ENCODE measurements at places on chromosomes 6 and 20. TPM values are rescaled to one million over a fixed set of nuclear protein-coding genes. Genes with fewer than 3 reads are reported as not detected.

Gene C20orf204
- total RNA-seq = 0.88 TPM

Gene TTK
- total RNA-seq = not detected

Gene LHFPL5
- not detected for total RNA-seq

Gene ERVFRD-1
- total RNA-seq = not detected

Gene FERMT1
- total RNA-seq = 1.6 TPM

Gene PRDM13
- not detected for total RNA-seq

DNA sequence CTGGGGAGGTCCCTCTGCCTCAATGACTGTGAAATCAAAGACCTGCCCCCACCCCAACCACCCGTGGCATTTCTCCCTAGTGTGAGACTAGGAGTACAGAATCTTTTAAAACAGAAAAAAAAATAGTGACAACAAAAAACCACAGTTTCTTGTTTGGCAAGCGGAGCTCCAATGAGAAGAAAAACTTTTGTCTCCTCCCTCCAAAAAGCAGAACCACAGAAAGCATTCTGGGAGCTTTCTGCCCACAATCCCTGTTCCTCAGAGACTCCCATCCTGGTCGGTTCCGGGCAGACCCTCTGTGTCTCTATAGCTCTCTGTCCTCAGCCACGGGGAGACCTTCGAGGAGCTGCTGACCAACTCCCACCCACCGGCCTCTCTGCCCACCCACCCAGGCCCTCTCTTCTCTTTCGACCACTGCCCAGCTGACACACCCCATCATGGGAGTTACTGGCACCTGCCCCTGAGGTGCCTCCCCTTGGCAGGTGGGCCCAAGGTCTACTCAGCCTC lies 4.9 kb downstream of the PREX1 start:
- DNase-seq = no peak

DNA sequence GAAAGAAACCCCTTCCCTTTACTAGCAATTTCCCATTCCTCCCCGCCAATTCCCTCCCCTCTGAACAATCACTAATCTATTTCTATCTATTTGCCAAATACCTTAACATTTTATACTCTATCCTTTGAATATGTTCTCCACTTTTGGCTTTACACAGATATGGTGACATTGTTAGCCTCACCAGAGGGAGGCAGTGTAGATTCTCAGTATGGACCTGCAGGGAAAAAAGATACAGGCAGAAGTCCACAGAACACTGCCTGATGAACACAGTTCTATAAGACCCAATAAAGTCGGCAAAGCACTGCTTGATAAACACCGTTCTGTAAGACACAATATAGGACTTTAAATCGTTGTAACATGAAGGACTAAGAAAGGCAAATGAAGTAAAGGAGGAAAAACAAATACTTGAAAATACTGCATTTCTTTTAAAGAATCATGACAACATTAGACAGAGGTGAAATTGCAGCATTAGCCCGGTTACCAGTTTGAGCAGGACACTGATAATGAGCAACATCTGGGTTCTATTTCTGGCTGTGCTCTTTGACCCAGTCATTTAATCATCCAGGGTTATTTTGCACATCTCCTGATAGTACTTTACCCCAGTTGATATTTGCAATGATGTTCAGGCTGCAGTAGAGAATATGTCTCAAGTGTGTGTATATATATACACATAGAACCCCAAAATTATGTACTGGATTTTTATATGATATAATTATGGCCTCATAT lies 296.8 kb downstream of the UTRN start:
- no peak for DNase-seq

DNA sequence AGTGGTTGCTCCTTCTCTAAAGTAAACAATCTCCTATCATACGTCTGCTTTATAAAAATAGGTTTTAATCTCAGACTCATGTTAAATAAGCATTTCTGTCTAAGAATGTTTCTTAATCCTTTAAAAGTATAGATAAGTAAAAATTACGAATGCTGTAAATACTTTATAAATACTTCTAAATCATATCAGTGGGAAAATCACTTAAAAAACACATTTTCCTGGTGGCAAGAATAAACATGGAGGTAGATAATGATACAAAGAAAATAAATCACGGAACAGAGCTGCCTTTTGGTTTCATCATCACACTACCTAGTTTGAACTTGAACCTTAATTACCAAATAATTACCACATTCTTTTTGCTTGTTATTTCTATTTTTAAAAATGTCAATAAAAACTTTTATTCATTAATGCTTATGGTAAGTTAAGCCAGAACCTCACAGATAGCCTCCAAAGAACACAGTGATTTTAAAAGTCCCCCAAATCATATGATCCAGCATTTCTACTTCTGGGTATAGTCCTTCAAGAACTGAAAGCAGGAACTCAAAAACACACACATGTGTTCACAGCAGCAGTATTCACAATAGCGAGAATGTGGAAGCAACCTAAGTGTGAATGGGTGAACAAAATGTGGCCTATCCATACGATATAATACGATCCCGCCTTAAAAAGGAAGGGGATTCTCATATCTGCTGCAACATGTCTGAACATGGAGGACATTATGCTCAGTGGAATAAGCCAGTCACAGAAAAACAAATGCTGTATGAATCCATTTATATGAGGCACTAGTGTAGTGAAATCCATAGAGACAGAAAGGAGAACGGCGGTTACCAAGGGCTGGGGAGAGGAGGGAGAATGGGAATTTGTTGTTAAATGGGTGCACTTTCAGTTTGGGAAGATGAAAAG lies 72.4 kb downstream of the SLC22A23 start:
- DNase-seq = no peak

- no peak for DNase-seq
These were observed 196.4 kb downstream of the PREX1 start for GRCh38 chr20:48631114-48632016.

DNA sequence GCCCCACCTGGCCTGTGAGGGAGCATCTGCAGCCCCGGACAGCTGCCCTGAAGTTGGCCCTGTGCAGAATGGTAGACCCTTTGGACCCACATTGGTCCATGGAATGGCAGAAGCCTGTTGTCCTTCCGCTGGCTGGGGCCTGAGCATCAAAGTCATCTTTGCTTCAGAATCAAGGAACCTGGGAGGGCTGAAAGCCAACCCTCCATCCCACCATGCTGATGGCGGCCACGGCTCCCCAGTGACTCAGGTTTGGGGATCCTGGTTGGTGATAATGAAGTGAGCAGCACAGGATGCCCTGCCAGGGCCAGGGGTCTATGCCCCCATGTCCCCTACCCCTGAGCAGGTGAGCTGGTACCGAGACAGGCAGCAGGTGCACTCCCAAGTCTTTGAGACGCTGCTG lies 52.8 kb downstream of the YTHDF1 start:
- no peak for DNase-seq

DNA sequence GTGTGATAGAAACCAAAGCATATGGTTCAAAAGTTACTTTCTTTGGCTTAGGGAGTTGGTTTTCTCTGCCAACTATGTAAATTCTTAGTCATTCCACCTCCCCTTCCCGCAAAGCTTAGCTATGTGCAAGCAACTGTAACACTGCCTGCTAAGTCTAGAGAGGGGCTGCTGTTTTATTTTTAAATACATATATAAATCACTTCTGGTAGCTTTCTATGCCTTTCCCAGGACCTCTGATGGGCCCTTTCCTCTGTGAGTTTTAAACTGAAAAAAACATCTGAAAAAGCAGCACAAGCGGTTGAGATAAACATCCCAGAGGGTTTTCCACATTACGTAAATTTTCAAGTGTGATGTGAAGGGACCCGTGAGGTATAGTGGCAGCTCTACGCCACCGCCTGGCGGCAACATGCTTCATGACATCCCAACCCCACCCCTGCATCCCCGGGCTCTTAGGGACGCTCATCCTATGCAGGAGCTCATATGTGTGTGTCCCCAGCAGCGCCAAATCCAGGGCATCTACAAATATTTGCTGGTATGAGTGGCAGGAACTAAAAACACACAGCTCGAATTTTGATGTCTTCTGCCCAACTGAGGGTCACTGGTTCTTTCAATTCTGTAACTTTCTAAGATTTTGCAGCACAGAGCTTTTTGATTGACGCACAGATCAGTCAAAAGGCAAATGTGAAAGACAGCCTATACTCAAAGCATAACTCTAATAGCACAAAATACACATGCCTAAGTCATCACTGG lies 12.7 kb downstream of the SAYSD1 start:
- DNase-seq = no peak

DNA sequence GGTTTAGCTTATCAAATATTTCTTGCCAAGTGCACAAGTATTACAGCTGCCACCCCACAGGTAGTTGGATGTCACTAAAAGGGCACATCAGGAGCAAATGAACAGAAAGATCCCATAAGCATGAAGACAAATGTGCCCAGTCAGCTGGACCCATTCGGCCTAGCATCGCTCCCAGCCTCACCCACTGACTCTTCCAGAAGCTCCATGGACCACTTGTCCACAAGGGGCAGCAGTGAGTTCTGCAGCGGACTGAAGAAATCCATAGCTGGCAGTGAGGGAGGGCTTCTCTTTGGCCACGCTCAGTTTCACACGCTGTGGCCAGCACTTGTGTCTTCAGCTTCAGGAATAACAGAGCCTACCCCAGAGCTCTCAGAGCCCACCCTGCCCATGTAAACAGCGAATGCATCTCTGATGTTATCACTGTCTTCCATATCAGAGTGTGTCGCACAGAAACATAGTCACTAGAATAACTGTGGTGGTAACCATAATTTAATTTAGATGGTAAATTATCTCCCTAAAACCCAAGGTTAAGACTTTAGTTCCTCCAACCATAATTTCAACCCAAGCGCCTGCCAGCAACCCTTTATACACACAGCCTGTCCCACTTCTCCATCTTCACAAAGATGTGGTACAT lies 15.8 kb downstream of the CGA start:
- no peak for DNase-seq

DNA sequence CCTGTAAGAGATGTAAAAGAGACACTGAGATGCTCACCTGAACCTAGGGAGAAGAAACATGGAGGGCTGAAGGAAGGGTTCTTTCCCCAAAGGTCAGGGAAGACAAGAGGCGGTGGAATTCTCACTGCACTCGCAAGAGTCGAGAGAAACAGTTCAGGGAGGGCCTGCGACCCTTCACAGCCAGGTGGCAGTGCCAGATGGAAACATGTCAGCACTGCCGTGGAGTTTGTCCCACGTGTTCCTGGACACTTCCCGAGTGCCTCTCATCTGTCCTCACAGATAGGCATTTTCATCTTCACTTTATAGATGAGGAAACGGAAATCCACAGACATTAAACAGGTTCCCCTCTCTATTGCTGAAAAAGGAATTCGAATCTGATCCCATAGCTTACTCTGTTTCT lies 70.4 kb upstream of the SYNJ2 start:
- DNase-seq = no peak

DNA sequence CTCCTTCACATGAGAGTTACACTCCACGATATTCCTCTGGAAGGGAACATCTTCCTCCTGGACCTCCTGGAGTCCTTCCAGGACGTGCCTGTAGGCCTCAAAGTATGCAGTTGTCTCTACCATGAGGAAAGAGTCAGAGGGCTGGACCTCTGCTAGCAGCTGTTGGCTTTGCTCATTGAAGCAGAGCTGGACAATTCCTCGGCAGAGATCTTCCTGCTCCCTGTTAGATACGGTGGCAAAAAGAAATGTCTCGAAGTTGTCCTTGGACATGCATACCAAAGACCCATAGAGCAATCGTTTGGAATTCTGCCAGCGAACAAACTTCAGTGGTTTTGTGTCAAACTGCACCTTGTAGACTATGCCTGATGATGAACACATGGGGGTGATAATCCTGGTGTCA lies 7.7 kb downstream of the ZNFX1 start:
- no peak for DNase-seq

DNA sequence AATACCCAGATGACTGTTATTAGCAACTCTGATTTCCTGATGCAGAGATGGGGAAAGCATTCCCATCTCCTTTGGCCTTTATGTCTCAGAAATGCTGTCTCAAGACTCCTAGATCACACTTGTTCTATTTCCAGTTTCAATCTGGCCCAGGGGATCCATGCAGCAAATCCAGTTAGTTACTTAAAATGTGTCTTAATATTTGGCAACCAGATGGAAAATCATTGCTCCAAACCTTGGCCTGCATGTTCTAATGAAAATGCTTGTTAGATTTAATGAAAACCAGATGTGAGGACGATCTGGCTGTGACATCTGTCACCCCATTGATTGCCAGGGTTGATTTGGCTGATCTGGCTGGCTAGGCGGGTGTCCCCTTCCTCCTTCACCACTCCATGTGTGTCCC lies 125.2 kb downstream of the TSHZ2 start:
- no peak for DNase-seq

GRCh38 chr6:114714836-114715507 lies 372.1 kb upstream of the HS3ST5 start:
- DNase-seq = no peak

DNA sequence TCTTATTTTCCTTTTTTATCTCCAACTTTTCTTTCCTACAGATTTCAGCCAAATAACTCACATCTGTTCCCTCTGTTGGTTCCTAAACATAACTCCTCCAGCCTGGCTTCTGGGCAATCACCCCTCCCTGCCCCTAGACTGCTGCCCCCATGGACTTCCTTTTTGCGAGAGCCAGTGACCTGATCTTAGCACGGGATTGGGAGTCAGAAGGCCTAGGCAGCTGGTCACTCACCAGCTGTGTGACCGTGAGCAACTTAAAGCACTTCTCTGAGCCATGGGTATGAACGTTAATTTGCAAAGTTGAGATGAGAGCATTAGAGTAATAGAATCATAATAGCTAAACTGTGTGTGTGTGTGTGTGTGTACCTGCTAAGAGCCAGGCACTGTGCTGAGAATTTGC lies 4.5 kb upstream of the MMP9 start:
- no peak for DNase-seq

DNA sequence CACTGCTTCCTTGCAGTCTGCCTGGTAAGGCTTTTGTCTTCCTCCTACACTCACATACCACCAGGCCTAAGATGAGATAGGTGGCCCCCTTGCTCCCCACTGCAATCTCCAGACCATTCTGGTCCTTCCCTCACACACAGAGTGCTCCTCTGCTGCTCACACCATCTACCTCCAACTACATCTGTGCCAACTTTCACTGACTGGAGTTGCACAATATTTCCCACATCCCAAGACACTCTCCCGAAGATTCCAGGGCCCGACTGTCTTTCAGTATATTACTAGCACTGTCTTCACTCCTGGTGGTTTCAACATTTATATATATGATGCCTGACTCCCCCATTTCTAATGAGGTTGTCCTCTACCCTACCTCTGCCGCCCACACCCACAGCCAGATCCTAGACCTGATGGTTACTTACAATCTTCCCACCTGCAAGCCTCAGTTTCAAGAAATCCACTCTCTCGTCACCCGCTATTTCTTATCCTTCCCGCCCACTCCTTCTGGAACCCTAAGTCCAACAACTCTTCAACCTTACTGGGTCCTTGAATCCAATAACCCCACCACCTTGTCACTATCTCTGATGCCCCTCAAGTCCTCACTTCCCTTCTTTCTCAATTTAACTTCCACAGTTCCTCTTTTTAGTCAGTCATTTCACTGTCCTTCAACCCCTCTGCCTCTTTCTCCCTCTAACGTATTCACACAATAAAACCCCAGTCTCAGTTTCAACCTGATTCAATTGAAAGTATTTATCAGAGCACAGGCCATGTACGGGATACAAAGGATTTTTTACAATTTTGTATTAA lies 21.6 kb downstream of the RALGAPA2 start:
- no peak for DNase-seq

DNA sequence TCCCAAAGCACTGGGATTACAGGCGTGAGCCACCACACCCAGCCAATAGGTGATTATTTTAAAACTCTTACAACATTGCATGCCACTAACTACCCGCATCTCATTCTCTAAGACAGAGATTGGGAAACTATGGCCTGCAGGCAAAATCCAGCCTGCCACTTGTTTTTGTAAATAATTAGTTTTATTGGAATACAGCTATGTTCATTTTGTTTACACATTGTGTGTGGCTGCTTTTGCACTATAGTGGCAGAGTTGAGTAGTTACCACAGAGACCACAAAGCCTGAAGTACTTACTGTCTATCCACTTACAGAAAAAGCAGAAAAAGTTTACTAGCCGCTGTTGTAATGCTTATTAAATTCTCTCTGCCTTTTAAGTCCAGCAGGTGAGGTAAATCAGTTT lies 16.4 kb upstream of the PKIG start:
- DNase-seq = no peak

All from omental fat pad (tissue), 4 donors.